ENCODE measurements at places on chromosomes 13 and 19.

DNA sequence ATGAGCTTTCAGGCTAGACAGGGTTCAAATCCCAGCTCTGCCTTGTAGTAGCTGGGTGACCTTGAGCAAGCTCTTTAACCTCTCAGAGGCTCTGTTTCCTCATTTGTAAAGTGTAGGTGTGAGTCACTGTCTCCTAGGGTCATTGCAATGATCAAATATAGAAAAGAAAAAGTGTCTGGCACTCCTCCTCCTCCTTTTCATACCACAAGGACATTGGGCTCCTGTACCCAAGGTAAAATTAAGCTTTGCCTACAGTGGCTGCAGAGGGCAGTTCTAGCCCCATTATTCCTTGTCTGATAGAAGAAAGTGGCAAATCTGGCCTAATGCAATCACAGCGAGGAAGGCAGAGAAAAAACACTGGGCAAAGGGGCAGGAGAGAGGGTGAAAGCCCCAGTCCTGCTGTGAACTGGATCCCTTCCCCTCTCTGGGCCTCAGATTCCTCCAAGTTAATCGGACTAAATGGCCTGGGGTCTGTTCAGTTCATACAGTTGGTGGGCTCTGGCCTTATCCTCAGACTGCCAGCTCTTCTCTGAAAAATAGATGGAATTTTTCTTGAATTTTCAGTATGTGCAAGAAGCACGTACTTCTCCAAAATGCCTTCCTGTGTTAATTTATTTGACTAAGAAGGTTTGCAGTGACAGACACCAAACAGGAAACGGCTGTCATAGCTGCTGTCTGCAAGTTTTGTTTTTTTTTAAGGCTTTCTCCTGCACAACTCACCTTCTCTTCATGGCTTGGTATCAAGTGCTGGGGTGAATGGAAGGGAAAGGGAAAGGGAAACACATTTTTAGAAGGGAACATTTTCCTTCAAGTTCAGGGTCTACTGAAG lies 35.3 kb downstream of the RGCC start:
- DNase-seq = no peak

DNA sequence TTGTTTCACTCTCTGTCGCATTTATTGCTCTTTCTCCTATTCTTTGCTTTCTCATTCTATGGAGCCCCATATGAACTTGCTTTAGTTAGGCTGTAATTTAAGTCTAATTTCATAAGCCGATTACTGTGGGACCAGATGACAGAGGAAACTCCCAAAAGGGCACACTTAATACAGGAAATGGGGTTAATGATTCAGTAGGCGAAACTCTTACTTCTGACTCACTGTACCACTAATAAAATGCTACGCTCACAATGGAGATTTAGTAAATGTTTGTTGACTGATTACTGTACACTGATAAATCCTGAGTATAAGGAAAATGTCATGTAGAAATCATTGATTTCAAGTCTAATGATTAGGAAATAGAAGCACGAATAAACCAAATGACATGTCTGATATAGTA lies 276.4 kb downstream of the KLF5 start:
- DNase-seq = no peak

DNA sequence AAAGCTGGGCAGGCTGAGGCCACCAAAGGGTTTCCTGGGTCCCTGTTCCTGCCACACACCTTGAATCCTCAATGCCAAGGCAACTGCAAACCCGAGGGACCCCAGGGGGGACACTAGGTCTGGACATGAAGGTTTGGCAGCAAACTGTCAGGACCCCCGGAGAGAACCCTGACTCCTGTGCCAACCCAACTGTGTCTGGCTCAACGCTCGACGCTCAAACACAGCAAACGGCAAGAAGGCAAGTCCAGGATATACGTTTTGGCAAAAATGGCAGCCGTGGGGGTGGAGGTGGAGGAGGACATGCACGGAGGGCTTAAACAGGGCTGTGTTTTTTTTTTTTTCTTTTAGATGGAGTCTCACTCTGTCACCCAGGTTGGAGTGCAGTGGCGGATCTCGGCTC lies 73.0 kb downstream of the GADD45B start:
- DNase-seq = no peak

- peak; percentile 79 for DNase-seq
Measured at GRCh38 chr19:36973021-36973843, 57.1 kb downstream of the ZNF568 start.

DNA sequence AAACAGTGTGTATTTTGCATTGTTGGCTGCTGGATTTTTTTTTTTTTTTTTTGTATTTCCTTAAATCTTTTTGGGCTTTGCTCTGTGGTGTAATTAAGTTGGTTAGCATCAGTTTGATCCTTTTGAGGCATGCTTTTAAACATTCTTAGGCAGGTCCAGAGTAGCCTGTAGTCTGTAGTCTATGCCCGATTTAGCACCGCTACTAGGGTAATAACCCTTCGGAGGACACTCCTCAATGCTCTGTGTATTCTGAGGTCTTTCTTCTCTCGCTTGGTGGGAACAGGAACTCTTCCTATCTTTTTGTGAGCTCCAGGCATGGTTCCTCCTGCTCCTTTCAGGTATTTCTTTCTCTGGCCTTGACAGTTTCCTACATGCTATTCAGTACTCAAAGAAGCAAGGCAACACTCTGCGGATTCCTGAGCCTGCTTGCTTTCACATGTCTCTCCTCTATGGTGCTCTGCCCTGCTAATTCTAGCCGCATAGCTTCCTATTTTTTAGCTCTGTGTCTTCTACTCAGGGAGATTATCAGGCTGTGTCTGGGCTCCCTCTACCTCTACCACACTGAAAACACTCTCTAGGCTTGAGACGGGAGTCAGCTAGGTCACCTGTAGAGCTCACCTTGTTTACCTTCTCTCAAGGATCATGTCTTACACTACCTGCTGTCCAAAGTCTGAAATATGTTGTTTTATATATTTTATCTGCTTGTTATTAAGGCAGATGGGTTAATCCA lies 195.1 kb downstream of the NDFIP2 start:
- DNase-seq = no peak

DNA sequence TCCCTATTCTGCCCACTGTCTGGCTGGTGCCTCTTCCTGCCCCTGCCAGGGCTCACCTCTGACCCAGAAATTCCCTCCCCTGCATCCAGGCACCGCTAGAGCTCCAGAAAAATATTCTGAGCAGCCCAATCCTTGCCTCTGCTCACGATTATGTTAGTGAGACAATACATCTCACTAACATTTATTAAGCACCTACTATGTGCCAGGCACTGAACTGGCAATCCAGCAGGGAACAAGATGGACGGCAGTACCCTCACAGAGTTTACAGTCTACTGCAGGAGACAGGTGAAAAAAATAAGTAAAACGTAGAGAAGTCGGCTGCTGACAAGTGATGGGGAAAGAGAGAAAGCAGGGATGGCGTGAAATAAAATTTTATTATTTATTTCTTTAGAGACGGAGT lies 5.5 kb downstream of the TINCR start:
- no peak for DNase-seq

GRCh38 chr13:21759463-21759862 lies 88.6 kb downstream of the FGF9 start:
- DNase-seq = no peak
